ENCODE measurements at places on chromosomes 12 and 14. TPM values are rescaled to one million over a fixed set of nuclear protein-coding genes. Genes with fewer than 3 reads are reported as not detected.

- H3K27me3 ChIP-seq, result no peaks in the 10 kb centered on the region
- DNase-seq, result no peak
- H3K4me1 ChIP-seq, result peaks cover 19% of the 10 kb centered on the region
- no peak overlapping the region for H3K27ac ChIP-seq
- H3K36me3 ChIP-seq, result peaks cover 39% of the 10 kb centered on the region
Observed at GRCh38 chr12:109592905-109593272, 19.3 kb downstream of the MVK start.

GRCh38 chr12:93300611-93301021 is 77.1 kb upstream of the NUDT4 start:
- no peaks in the 10 kb centered on the region for H3K36me3 ChIP-seq
- no peak overlapping the region for H3K4me3 ChIP-seq
- no peaks in the 10 kb centered on the region for H3K27me3 ChIP-seq
- H3K4me1 ChIP-seq, result peaks cover 4% of the 10 kb centered on the region
- DNase-seq, result no peak

The BIN2 gene
- 33.2 TPM for total RNA-seq

The WDHD1 gene
- total RNA-seq, result 63.0 TPM

The CMA1 gene
- total RNA-seq, result not detected

The CFAP73 gene
- total RNA-seq, result not detected

The RDH16 gene
- total RNA-seq, result 0.42 TPM

- H3K27ac ChIP-seq, result no peak overlapping the region
- peaks cover 23% of the 10 kb centered on the region for H3K36me3 ChIP-seq
- peaks cover 24% of the 10 kb centered on the region for H3K4me1 ChIP-seq
- no peak for DNase-seq
Observed at GRCh38 chr12:22050078-22050477, 4.1 kb downstream of the CMAS start.

The PRH1 gene
- total RNA-seq, result 18.2 TPM

The LTBR gene
- 1.7 TPM for total RNA-seq

The COX14 gene
- total RNA-seq, result 45.0 TPM

- no peaks in the 10 kb centered on the region for H3K36me3 ChIP-seq
- H3K4me3 ChIP-seq, result no peak overlapping the region
- no peak overlapping the region for H3K27ac ChIP-seq
- no peaks in the 10 kb centered on the region for H3K27me3 ChIP-seq
- H3K4me1 ChIP-seq, result no peaks in the 10 kb centered on the region
Observed at GRCh38 chr12:81330480-81330879, 252.6 kb downstream of the ACSS3 start.

DNA sequence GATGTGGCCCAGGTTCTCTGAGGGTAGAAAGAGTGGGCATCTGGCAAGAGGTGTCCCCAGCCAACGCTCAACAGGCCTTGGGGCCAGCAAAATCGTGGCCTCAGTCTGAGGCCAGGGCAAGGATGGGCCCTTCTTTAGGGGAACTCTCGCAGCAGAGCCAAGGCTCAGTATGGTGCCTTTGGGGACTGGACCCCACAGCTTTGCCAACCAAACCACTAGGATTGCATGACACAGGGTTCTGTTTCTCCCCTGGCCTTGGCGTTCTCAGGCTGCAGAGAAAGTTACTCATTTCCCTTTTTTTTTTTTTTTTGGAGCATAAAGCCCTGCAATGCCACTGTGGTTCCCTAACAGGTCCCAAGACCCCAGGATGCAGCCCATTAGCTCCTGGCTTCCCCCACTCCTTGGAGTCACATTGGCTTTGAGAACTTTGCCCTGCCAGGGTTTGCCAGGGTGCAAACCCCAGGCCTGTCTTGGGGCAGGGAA is 100.6 kb downstream of the LGMN start:
- H3K4me1 ChIP-seq, result peaks cover 57% of the 10 kb centered on the region
- H3K36me3 ChIP-seq, result peaks cover 17% of the 10 kb centered on the region
- H3K4me3 ChIP-seq, result no peak overlapping the region
- no peak for DNase-seq

The SLC6A15 gene
- total RNA-seq, result not detected

GRCh38 chr14:92460541-92460915 is 53.1 kb upstream of the RIN3 start:
- H3K27me3 ChIP-seq, result peaks cover 3% of the 10 kb centered on the region
- no peaks in the 10 kb centered on the region for H3K36me3 ChIP-seq
- DNase-seq, result no peak
- no peak overlapping the region for H3K27ac ChIP-seq
- no peak overlapping the region for H3K4me3 ChIP-seq

The SYCP3 gene
- total RNA-seq, result 0.50 TPM

- no peak for DNase-seq
- no peaks in the 10 kb centered on the region for H3K27me3 ChIP-seq
- peak overlapping the region; percentile 70 for H3K27ac ChIP-seq
- peaks cover 23% of the 10 kb centered on the region for H3K4me1 ChIP-seq
- H3K36me3 ChIP-seq, result peaks cover 20% of the 10 kb centered on the region
- H3K4me3 ChIP-seq, result peak overlapping the region; percentile 55
Observed at GRCh38 chr12:46264057-46264456, 4.8 kb downstream of the SLC38A1 start.

DNA sequence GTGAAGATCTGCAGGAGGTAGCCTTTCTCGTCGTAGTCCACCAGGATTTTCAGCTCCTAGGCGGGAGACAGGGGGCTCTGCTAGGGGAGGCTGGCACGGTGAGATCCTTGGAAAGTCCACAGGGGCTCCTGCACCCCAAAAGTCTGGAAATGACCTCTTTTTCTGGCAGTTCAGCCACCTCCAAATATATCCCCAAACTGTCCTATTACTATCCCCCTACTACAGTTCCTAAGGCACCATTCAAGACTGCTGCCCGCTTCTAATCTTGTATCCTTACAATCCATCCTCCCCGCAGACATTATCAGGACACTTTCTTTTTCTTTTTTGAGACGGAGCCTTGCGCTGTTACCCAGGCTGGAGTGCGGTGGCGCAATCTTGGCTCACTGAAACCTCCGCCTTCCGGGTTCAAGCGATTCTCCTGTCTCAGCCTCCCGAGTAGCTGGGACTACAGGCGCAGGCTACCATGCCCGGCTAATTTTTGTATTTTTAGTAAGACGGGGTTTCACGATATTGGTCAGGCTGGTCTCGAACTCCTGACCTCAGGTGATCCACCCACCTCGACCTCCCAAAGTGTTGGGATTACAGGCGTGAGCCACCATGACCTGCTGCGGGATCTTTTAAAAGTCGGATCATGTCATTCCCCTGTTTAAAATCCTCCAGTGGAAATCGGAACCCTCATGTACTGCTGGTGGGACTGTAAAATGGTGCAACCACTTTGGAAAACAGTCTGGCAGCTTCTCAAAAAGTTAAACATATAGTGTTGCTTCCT is 18.5 kb downstream of the HPD start:
- peak overlapping the region; percentile 95 for H3K4me3 ChIP-seq
- no peaks in the 10 kb centered on the region for H3K36me3 ChIP-seq
- peak overlapping the region; percentile 87 for H3K27ac ChIP-seq
- peaks cover 13% of the 10 kb centered on the region for H3K4me1 ChIP-seq

The HOXC11 gene
- not detected for total RNA-seq

DNA sequence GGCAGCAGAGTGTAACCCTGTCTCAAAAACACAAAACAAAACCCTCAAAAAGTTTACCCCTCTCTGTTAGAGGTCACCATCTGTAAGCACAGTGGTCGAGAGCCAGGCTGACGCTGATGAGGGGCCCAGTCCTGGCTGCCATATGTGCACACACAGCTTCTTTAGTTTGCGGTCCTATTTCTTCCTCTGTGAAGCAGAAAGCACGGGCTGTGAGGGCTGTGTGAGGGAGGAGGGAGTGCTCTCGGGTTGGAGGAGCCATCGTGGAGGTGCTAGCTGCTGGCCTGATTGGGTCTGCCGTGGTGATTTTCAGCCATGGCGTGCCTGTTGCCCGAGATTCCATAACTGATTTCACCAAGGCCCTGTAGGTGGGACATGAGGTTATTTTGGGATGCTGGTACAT is 3.5 kb downstream of the ULK1 start:
- H3K4me1 ChIP-seq, result peaks cover 8% of the 10 kb centered on the region
- no peak overlapping the region for H3K4me3 ChIP-seq
- DNase-seq, result no peak
- no peak overlapping the region for H3K27ac ChIP-seq
- no peaks in the 10 kb centered on the region for H3K27me3 ChIP-seq
- no peaks in the 10 kb centered on the region for H3K36me3 ChIP-seq

The TSPAN8 gene
- total RNA-seq, result not detected

DNA sequence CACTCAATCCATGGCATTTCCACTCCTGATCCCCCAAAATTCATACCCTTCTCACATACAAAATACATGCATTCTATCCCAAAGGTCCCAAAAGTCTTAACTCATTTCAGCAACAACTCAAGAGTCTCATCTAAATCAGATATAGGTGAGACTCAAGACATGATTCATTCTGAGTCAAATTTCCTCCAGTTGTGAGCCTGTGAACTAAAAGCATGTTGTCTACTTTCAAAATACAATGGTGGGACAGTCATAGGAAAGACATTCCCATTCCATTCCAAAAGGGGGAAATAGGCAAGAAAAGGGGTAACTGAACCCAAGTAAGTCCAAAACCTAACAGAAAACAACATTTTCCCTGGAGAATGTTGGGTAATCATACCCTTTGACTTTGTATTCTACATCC is 103.3 kb downstream of the C12orf75 start:
- H3K27me3 ChIP-seq, result peaks cover 19% of the 10 kb centered on the region
- H3K27ac ChIP-seq, result no peak overlapping the region
- no peaks in the 10 kb centered on the region for H3K4me1 ChIP-seq
- H3K36me3 ChIP-seq, result no peaks in the 10 kb centered on the region
- no peak overlapping the region for H3K4me3 ChIP-seq

GRCh38 chr12:132614861-132615578 is 3.6 kb upstream of the P2RX2 start:
- DNase-seq, result peak; percentile 93
- H3K36me3 ChIP-seq, result peaks cover 3% of the 10 kb centered on the region
- H3K27ac ChIP-seq, result peak overlapping the region; percentile 54
- no peak overlapping the region for H3K4me3 ChIP-seq
- H3K27me3 ChIP-seq, result peaks cover 33% of the 10 kb centered on the region

GRCh38 chr14:21454843-21455544 is 929 bp downstream of the CHD8 start:
- peak overlapping the region; percentile 97 for H3K27ac ChIP-seq
- peak; percentile 68 for DNase-seq
- H3K27me3 ChIP-seq, result no peaks in the 10 kb centered on the region
- H3K36me3 ChIP-seq, result peaks cover 32% of the 10 kb centered on the region
- peak overlapping the region; percentile 95 for H3K4me3 ChIP-seq

GRCh38 chr12:115918763-115919162 is 358.7 kb downstream of the MED13L start:
- H3K4me1 ChIP-seq, result no peaks in the 10 kb centered on the region
- no peak overlapping the region for H3K27ac ChIP-seq
- DNase-seq, result no peak
- H3K27me3 ChIP-seq, result peaks cover 21% of the 10 kb centered on the region
- H3K36me3 ChIP-seq, result no peaks in the 10 kb centered on the region
- no peak overlapping the region for H3K4me3 ChIP-seq

DNA sequence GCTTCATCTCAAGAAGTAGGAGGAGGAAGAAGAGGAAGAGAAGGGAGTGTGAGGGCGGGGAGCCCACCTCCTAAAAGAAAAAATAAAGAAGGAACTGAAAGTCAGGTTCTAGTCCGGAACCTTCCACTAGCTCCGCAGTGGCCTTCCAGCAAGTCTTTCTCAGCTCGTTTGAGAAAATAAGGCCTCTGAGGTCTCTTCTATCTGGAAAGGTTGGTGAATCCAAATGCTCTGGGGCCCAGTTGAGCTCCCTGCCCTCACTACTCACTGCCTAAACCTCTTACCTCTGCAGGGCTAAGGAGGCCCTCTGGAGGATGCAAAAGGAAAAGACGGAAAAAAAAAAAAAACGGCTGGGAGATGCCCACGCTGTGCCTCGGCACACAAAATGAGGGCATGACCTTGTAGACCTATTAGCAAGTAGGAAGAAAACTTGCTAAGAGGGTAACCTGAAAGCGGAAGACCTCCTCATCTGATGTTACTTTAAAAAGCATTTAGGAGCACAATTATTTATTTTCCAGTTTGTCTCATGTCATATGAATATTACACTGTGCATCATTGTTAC is 35.9 kb downstream of the FBLN5 start:
- H3K4me1 ChIP-seq, result peaks cover 11% of the 10 kb centered on the region
- peaks cover 3% of the 10 kb centered on the region for H3K27me3 ChIP-seq
- peak overlapping the region; percentile 35 for H3K27ac ChIP-seq
- no peaks in the 10 kb centered on the region for H3K36me3 ChIP-seq
- H3K4me3 ChIP-seq, result no peak overlapping the region

Measured in activated CD4-positive, alpha-beta T cell treated with anti-CD3 and anti-CD28 coated beads, Interleukin-2, amount 10 ng/mL, durations not matched to agents 24 days and 14 days (primary cell).